Nephron progenitor cell (in vitro differentiated cells): ENCODE measurements at places on chromosomes 3 and 15.

DNA sequence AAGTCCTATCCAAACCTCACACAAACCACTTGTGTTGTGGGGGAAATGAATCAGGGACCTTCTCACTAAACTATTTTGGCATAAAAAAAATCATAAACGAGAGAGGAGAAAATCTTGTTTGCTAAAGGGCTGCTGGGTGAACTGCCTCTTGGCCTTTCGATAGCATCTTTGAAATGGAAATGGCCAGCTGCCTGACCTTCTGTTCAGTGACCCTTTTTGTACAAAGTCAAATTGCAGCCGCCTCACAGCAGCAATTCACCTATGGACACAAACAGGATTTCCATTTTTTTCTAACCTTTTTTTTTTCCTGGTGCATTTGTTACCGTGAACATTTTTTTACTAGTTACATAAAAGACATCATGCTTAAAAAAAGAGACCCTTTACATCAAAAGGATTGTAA lies 89.0 kb upstream of the ONECUT1 start:
- DNase-seq: no peak

DNA sequence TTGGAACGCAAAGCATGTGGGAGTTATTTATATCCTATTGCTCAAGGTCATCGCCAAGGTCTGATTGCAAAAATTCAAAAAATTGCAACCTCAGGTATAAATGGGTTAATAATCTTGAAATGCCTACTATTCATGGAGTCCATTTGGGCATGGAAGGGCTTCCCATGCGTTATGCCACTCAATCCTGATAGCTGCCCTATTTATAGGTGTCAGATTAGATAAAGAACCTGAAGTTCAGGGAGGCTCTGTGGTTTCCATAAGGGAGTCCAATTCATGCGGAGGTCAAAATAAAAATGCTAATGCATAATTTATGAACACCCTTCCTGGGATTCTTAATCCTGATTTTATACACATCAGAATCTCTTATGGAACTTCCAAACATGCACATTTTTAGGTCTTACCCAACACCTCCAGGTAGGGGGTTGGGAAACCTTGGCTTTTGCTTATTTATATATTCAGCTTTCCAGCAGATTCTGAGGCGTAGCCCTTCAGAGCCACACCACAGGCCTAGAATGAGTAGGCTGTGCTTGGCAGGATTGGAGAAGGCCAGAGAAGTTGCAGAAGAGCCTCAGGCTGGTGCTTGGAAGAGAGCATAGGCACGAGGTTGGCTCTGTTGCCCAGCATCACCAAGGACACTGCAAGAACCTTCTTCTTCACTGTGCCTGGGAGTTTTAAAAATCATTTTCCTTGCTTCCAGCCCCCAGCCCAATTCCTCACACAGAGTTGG lies 324.4 kb upstream of the CFAP20DC start:
- DNase-seq: no peak

- DNase-seq: peak; percentile 70
These were observed 266.8 kb downstream of the ZNF385D start for GRCh38 chr3:21484057-21484827.

- no peak for DNase-seq
These were observed 74.0 kb downstream of the SSR3 start for GRCh38 chr3:156480949-156481348.
